ENCODE measurements at places on chromosomes 12 and 14. TPM values are rescaled to one million over a fixed set of nuclear protein-coding genes. Genes with fewer than 3 reads are reported as not detected.

GRCh38 chr14:63228217-63228616 lies 24.0 kb downstream of the RHOJ start:
- no peaks in the 10 kb centered on the region for H3K36me3 ChIP-seq
- no peak for DNase-seq
- H3K4me1 ChIP-seq: no peaks in the 10 kb centered on the region
- no peak overlapping the region for H3K27ac ChIP-seq
- H3K27me3 ChIP-seq: no peaks in the 10 kb centered on the region
- H3K4me3 ChIP-seq: no peak overlapping the region

GRCh38 chr14:77208291-77208978 lies 26.8 kb downstream of the TMEM63C start:
- H3K4me3 ChIP-seq: no peak overlapping the region
- no peak overlapping the region for H3K27ac ChIP-seq
- H3K4me1 ChIP-seq: no peaks in the 10 kb centered on the region
- DNase-seq: peak; percentile 30

GRCh38 chr14:94816113-94816512 lies 46.2 kb upstream of the GSC start:
- H3K27ac ChIP-seq: no peak overlapping the region
- H3K27me3 ChIP-seq: no peaks in the 10 kb centered on the region
- DNase-seq: no peak
- no peaks in the 10 kb centered on the region for H3K4me1 ChIP-seq

Gene FSCB
- total RNA-seq: not detected

DNA sequence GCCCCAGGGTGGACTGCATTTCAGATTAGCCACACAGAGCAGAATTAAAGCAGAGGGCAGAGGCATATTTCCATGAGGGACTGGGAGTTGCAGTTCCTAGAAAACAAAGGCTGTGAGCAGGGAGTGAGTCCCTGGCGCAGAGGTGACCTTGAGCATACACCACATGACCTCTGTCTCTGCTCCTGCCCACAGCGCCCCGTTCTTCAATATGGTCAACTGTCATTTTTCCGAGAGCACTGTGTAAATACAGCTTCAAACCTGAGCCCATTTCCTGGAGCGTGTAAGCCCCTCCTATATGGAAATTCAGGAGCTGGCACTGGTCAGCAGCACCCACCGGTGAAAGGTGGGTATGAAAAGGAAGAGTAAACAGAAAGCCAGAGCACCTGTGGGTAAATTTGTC lies 192.2 kb upstream of the PELI2 start:
- H3K27me3 ChIP-seq: no peaks in the 10 kb centered on the region
- DNase-seq: no peak
- H3K4me1 ChIP-seq: no peaks in the 10 kb centered on the region
- H3K27ac ChIP-seq: no peak overlapping the region
- no peaks in the 10 kb centered on the region for H3K36me3 ChIP-seq

Gene PKP2
- total RNA-seq: 0.22 TPM

DNA sequence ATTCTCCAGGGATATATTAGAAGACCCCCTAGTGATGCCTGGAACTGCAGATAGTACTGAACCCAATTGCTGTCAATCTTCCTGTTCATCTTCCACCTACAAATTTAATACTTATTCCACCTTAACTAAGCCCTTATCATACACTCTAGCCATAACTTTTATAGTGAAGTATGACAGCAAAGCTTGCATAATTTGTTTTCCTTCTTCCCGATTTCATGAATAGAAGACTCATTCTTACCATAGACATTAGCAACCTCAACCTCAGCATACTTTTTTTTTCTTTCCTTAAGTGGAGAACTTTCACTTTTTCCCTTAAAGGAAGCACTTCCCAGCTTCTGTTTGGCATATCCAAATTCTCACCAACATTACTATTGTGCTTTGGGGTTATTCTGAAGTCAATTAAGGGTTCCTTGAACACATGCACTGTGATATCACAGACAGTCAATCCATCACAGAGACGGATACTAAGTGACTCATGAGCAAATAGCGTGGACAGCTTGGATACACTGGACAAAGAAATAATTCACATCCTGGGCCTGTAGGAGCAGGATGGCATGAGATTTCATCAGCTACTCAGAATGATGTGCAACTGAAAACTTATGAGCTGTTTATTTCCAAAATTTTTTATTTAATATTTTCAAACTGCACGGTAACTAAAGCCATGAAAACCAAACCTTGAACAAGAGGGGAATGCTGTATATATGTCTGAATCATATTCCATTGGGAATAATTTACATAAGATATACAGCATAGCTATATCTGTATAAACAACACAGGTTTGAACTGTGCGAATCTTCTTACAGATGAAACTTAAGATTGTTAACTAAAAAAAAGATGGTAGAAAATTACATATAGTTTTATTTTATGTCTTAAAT lies 63.9 kb downstream of the SYT1 start:
- no peaks in the 10 kb centered on the region for H3K4me1 ChIP-seq
- no peaks in the 10 kb centered on the region for H3K36me3 ChIP-seq
- no peak overlapping the region for H3K4me3 ChIP-seq
- DNase-seq: no peak
- H3K27ac ChIP-seq: no peak overlapping the region

GRCh38 chr12:46895726-46896125 lies 69.9 kb upstream of the SLC38A4 start:
- no peaks in the 10 kb centered on the region for H3K36me3 ChIP-seq
- H3K4me3 ChIP-seq: no peak overlapping the region
- no peak for DNase-seq
- no peak overlapping the region for H3K27ac ChIP-seq
- H3K4me1 ChIP-seq: no peaks in the 10 kb centered on the region
- H3K27me3 ChIP-seq: no peaks in the 10 kb centered on the region

DNA sequence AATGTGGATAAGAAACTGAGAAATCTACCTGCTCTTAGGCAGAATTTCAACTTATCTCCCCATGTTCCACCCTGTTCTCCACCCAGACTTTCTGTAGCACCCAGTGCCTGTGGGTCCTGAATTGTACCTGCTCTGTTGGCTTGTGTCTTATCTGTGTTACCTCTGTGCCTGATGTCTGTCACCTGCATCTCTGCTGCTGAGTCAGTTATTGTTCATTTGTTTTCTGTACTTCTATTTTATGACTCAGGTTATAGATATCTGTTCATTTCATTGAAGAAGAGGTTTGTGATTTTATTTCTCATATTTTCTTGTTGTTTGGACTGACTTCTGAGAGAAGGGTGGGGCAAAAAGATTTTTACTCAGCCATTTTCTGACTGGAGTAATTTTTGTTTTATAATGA lies 11.7 kb downstream of the SOCS4 start:
- peaks cover 38% of the 10 kb centered on the region for H3K36me3 ChIP-seq
- no peak overlapping the region for H3K4me3 ChIP-seq

Gene PLEKHD1
- total RNA-seq: 0.63 TPM

Gene FAIM2
- total RNA-seq: not detected

- H3K4me1 ChIP-seq: no peaks in the 10 kb centered on the region
- H3K4me3 ChIP-seq: no peak overlapping the region
- no peaks in the 10 kb centered on the region for H3K36me3 ChIP-seq
- no peaks in the 10 kb centered on the region for H3K27me3 ChIP-seq
These were observed 117.7 kb downstream of the ZFP36L1 start for GRCh38 chr14:68675233-68675577.

- H3K36me3 ChIP-seq: no peaks in the 10 kb centered on the region
- H3K4me1 ChIP-seq: peaks cover 6% of the 10 kb centered on the region
- H3K27me3 ChIP-seq: no peaks in the 10 kb centered on the region
- H3K4me3 ChIP-seq: no peak overlapping the region
- DNase-seq: no peak
These were observed 4.4 kb upstream of the ARHGAP5 start for GRCh38 chr14:32072676-32073075.

Gene TAC3
- not detected for total RNA-seq

- no peaks in the 10 kb centered on the region for H3K27me3 ChIP-seq
- H3K4me1 ChIP-seq: peaks cover 8% of the 10 kb centered on the region
- no peak overlapping the region for H3K4me3 ChIP-seq
- DNase-seq: no peak
- H3K36me3 ChIP-seq: no peaks in the 10 kb centered on the region
- no peak overlapping the region for H3K27ac ChIP-seq
These were observed 116.6 kb upstream of the MED13L start for GRCh38 chr12:116393859-116394650.

GRCh38 chr14:30108975-30109700 lies 181.5 kb upstream of the PRKD1 start:
- H3K4me1 ChIP-seq: no peaks in the 10 kb centered on the region
- DNase-seq: no peak
- H3K27me3 ChIP-seq: no peaks in the 10 kb centered on the region
- no peaks in the 10 kb centered on the region for H3K36me3 ChIP-seq
- no peak overlapping the region for H3K27ac ChIP-seq

DNA sequence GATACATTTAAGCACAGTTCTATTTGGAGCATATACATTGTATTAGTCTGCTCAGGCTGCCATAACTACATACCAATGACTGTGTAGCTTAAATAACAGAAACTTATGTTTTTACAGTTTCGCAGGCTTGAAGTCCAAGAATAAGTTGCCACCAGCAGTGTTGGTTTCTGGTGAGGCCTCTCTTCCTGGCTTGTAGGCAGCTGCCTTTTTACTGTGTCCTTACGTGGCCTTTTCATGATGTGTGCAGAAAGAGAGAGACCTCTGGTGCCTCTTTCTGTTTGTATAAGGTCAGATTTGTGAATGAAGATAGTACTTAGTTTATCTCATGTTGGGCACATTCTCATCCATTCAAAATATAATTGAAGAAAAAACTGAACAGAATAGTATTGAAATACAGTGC lies 636.6 kb downstream of the FLRT2 start:
- DNase-seq: no peak
- no peaks in the 10 kb centered on the region for H3K36me3 ChIP-seq
- no peak overlapping the region for H3K4me3 ChIP-seq
- H3K27ac ChIP-seq: no peak overlapping the region
- no peaks in the 10 kb centered on the region for H3K4me1 ChIP-seq

Gene PSMD9
- total RNA-seq: 29.5 TPM

- no peaks in the 10 kb centered on the region for H3K4me1 ChIP-seq
- H3K27ac ChIP-seq: no peak overlapping the region
- no peak overlapping the region for H3K4me3 ChIP-seq
- peaks cover 11% of the 10 kb centered on the region for H3K27me3 ChIP-seq
- DNase-seq: no peak
These were observed 9.4 kb downstream of the KCNA1 start for GRCh38 chr12:4918950-4919660.

Gene MORN3
- 11.9 TPM for total RNA-seq

DNA sequence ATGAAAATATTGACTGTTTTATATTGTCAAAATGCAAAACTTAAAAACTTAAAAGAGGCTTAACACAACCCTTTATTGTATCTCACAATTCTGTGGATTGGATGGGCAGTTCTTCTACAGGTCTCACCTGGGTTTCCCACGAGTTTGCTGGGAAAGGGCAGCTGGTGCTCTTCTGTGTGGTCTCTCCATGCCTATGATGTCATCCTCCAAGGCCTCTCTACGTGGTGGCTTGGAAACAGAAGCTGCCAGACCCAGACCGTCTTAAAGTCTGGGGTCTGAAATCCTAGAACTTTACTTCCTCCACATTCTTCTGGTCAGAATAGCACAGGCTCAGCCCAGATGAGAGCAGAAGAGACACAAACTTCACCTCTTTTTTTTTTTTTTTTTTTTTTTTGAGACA lies 36.5 kb upstream of the KICS2 start:
- H3K4me1 ChIP-seq: no peaks in the 10 kb centered on the region
- no peak for DNase-seq
- H3K4me3 ChIP-seq: no peak overlapping the region
- no peaks in the 10 kb centered on the region for H3K36me3 ChIP-seq
- no peaks in the 10 kb centered on the region for H3K27me3 ChIP-seq

Gene POMT2
- 7.6 TPM for total RNA-seq

DNA sequence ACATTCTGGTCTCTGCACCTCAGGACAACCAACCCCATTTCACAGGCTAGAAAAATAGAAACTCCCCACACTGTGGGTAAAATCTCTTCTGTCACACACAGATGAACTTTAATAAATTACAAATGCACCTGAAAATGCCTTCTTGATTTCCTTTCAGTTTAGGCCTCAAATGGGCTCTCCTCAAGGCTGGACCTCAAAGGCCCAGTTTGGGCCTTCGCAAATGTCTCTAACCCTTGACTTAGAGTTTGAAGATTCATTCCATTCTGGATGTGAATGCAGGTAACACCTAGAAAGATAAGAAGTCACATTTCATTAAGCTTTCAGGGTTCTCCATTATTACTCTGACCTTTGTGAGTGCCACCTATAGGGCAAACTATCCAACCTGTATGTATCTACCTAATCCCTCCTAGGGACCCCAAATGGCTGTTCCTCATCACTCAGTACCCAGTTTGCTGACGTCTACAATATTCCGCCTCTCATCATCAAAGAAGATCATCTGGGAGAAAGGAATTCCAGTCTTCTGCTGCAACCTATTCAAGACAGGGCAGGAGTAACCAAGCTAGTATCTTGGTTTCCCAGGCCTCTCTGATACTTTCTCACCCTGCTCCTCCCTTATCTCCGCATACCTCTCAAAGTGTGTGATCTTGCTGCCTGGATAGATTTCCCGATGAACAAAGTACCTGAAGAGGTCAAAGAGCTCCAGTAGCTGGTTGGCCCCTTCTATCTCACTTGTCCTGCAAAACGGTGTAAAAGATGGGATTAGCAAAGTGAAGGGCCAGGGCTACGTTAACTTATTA lies 776 bp upstream of the CHMP4A start:
- peak overlapping the region; percentile 98 for H3K27ac ChIP-seq
- H3K27me3 ChIP-seq: no peaks in the 10 kb centered on the region
- peaks cover 34% of the 10 kb centered on the region for H3K36me3 ChIP-seq
- DNase-seq: no peak

- DNase-seq: no peak
- H3K36me3 ChIP-seq: no peaks in the 10 kb centered on the region
- no peak overlapping the region for H3K27ac ChIP-seq
- no peaks in the 10 kb centered on the region for H3K4me1 ChIP-seq
- H3K4me3 ChIP-seq: no peak overlapping the region
These were observed 222.1 kb upstream of the EEA1 start for GRCh38 chr12:93151079-93151762.

Gene NOS1
- not detected for total RNA-seq

GRCh38 chr12:21769307-21769706 lies 5.2 kb downstream of the KCNJ8 start:
- peaks cover 5% of the 10 kb centered on the region for H3K4me1 ChIP-seq
- no peak overlapping the region for H3K27ac ChIP-seq
- H3K36me3 ChIP-seq: no peaks in the 10 kb centered on the region
- peaks cover 8% of the 10 kb centered on the region for H3K27me3 ChIP-seq
- DNase-seq: no peak

GRCh38 chr12:84329938-84330337 lies 582.7 kb downstream of the SLC6A15 start:
- H3K4me3 ChIP-seq: no peak overlapping the region
- H3K4me1 ChIP-seq: no peaks in the 10 kb centered on the region
- no peak for DNase-seq
- H3K27ac ChIP-seq: no peak overlapping the region

Gene SLC6A15
- total RNA-seq: not detected

Measured in CD4-positive, alpha-beta T cell (primary cell).